ENCODE measurements at places on chromosomes 5 and 9.

- no peak for DNase-seq
These were observed 64.4 kb upstream of the TRIO start for GRCh38 chr5:14078716-14079115.

- no peak for DNase-seq
These were observed 56.1 kb downstream of the SAXO1 start for GRCh38 chr9:18976709-18977531.

- DNase-seq: no peak
These were observed 335 bp downstream of the GALNT12 start for GRCh38 chr9:98807814-98808195.

DNA sequence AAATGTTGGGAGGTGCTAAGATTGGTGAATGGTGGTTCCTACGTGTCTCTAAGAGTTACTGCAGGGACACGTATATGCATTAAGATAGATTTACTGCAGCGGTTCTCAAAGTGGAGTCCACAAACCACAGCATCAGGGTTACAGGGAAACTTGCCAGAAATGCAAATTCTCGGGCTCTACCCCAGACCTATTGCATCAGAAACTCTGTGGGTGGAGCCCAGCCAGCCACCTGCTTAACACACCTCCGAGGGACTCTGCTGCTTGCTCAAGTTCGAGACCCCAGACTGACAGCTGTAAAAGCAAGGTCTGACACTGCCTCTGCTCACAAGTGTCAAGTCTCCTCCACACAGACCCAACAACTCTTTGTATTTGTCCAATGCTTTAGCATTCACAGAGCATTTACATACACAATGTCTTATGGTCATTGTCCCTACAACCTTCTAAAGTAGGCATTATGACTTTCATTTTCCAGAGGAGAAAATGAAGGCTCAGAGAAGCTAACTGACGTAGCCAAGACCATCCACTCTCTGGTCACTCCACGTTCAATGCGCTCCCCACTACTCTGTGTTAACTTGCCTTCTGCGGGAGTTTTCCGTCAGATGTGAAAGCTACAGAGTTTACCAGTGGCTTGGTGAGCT is 48.8 kb downstream of the HSD17B3 start:
- DNase-seq: no peak

DNA sequence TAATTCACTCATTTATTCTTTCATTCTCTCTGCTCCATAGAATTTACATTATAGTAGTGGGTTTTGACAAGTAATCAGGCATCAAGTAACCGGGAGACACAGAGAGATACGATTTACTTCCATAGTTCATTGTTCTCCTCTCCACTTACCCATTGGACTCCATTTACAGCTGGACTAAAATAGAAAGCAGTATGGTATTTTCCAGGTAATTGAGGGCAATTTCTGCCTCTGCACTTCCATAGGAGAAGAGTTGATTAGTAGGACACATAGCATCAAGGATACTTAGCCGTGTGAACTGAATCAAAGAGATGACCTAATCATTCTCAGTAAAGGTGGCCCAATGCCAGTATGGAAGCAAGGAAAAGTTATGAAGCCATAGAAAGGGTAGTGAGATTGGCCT is 244.4 kb downstream of the COX7C start:
- no peak for DNase-seq

DNA sequence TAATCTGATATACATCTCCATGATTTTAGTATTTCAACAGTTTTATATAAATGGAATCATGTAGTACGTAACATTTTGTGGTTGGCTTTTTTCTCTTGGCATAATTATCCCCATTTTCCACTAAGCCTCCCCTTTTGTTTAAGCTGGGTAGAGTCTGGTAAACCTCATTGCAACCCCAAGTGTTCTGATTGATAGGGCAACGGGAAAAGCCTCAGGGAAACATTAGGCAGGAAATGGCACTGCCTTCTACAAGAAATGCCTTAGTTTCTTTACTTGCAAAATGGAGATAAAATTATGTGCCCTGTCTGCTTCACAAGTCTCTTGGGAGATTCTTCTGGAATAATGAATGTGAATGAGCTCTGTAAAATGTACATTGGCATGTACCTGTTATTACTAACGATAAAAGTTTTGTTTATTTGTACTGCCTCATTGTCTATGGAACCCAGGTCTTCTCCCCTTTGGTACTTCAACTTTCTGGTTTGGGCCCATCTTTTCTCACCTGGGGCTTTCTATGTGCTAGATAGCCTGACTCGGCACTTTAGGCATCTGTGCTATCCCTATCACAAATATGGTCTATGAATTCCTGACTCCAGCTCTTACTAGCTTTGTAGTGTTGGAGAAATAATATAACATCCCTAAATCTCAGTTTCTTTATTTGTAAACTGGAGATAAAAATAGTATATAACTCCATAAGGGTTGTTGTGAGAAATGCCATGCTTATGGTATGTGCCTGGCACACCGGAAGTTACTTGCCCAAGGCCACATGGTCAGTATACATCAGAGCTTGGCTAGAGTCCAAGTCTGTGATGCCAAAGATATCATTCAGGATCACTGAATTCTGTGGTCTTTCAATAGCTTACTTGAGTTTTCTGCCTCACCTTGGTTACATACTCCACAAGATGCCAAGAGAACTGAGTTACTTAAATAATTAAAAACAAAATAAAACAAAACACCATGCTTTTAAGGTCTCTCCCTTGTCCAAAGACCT is 48.2 kb upstream of the ZNF169 start:
- DNase-seq: no peak

Measured in Kasumi-1 (cell line).